ENCODE measurements at places on chromosomes 16 and 17. TPM values are rescaled to one million over a fixed set of nuclear protein-coding genes. Genes with fewer than 3 reads are reported as not detected.

The ZSCAN10 gene
- polyA plus RNA-seq: not detected

The FA2H gene
- polyA plus RNA-seq: not detected

GRCh38 chr16:51408357-51408756, 257.3 kb upstream of the SALL1 start:
- DNase-seq: no peak

DNA sequence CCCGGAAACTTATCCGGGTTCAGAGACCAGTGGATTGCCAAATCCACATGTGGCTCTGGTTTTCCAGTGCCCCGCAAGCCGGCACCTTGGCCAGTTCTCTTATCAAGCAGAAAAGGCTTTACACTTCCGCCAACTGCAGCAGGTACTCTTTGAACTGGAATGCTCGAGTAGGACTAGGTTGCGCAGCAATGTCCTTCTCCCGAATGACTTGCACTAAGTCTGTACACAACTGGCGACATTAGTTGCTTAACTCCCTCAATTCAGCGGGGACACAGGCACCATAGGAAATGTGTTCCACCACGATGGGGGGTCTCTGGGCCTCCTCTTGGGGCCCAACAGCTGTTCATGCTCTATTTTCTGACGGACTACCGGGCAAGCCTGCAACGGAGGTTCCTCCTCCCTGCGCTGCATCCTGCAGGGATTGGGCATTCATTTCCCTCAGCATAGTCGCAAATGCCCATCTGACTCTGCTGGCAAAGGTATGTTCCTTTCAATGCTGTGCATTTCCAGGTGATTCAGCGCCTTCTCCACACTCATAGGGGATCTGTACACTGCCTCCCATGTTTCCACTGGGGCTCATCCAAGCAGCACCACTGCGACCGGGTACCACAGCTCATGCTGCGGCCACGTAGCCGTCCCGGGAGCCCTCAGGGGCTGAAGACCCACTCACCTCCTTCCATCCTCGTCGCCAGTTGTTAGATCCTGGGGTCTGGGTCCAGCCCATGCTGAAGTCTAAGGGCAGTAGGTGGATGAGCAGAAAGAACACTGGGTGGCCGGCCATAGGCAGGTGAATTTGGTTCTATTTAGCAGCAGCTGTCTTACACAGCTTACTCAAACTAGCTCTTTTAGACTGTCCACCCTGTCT, 34.2 kb upstream of the APPBP2 start:
- no peak for DNase-seq

DNA sequence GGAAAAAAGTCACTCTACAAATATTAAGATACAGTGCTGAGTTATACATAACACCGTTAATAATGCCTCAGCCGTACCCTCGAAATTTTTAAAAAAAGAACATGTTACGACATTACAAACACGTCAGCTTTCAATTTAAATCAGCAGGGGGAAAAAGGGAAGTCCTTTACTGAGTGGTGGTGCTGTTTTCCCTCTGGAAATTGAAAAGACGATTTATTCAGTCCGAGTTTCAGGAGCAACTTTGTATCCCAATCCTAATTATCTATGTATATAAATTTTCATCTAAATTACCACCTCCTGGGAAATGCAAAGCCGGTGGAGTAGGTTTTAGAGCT, 1.3 kb downstream of the NETO2 start:
- DNase-seq: no peak

- DNase-seq: no peak
Measured at GRCh38 chr16:85561248-85562092, 51.7 kb upstream of the GSE1 start.

DNA sequence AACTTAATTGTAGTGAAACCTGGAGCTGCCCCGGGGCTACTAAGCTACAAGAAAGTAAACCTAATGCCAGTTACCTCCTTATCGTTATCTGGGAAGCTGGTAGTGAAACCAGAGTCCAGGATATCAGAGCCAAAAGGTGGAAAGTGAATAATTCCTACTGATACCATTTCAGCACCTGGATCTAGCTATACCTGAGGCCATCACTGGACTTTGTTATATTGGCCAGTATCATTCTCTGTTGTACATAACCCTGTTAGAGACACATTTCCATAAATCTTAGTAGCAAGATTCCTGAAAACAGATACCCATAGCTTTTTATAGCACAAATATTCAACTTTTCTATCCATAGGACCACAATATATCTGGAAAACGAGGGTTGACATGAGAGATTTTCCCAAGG, 538.0 kb downstream of the GRIN2A start:
- DNase-seq: no peak
